ENCODE measurements at places on chromosomes 1 and 21.

- DNase-seq: no peak
Measured at GRCh38 chr1:14352897-14353296, 245.6 kb upstream of the KAZN start.

- no peak for DNase-seq
Measured at GRCh38 chr1:22329148-22329515, 122.5 kb upstream of the ZBTB40 start.

GRCh38 chr1:34866762-34867109 lies 7.2 kb upstream of the SMIM12 start:
- DNase-seq: no peak

DNA sequence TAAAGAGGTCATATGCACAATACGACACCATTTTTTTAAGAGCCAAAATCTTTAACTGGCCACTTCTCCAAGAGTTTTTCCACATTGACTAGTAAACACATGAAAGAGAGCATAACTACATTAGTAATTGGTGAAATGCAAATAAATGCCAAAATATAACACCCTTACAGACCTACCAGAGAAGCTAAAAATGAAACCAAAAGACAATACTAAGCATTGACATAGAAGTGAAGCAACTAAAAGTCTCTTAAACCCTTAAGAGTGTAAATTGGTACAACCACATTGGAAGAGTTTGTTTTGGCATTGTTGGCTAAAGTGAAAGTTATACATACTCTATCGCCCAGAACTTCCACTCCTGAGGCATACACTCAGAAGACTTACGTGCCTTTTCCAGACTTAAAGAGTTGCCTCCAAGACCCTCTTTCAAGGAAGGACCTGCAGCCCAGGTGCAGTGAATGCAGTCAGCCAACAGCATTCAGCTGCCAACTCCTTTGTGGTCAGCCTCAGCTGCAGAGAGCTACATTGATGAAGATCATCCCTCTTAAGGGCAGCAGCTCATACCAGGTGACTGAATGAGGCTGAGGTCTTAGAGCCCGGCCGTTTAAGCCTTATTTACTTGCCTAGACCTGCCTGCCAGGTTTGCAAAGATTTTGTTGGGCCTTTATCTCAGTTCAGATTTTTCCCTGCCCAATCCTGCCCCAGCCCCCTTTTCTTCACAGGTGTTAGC lies 839.1 kb upstream of the ADGRL2 start:
- DNase-seq: peak; percentile 26

DNA sequence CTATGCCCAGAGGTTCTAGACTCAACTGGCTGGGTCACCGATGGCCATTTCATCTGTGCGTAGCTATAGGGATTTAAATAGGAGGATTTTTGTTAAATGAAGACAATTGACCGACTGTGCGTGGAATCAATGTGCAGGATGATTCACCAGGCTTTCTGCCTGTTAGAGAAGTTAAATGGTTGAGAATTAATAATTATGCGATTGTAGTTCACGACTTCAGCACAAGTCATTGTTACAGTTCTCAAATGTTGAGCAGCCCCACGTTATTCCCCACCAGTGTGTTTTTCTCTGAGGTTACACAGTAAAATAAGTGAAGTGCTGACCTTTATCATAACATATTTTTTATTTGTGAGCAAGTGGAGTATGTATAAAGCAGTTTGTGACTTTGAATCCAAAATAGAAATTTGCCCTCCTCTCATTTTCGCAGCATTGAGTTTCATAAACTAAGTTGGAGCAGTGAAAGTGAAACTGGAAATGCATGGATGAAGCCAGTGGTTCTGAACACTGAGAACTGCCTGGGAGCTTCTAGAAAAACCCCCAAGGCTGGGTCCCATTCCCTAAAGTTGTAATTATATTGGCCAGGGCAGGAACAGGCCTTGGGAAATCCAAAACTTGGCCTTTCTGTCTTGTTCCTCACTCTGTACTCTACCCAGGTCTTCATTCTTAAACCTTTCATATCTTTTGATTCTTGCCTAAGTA lies 102.6 kb downstream of the GALNT2 start:
- DNase-seq: no peak

GRCh38 chr1:56686169-56686568 lies 41.1 kb downstream of the PRKAA2 start:
- peak; percentile 38 for DNase-seq

- DNase-seq: no peak
Measured at GRCh38 chr1:100087396-100087795, 45.3 kb downstream of the SASS6 start.

DNA sequence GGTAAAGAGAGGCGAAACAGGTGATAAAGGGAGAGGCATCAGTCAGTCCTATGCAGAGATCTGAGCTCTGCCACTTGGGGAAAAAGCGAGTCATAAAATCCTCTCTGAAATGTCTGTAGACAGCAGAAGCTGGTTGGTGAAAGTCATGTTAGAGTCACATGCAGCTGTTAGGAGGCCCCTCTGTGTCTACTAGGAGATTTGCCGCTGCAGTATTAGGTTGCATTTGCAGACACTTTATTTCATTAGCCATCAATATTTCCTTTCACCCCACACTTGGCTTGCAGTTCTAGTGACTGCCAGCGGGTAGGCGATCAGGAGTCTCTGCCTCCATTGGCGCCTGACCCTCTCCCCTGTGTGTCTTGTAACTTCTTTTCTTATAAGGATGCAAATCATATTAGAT lies 16.2 kb downstream of the ATP1A4 start:
- DNase-seq: no peak

DNA sequence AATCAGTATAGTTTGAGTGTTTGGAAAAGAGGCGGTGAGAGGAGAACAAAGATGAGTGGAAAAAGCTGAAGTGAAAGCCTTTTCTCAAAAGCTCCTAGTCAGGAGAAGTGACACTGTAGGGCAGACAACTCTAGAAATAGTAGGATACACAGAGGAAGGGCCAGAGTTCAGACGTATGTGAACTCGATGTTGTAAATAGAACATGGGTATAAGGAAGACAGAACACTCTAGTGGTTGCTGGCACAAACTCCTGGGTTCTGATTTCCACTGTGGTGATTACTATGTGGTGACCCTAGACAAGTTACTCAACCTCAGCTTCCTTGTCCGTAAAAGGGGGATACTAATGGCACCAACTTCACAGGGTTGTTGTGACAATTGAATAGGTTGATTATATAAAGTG lies 30.2 kb upstream of the MGST3 start:
- DNase-seq: no peak

GRCh38 chr1:14369526-14370213 lies 228.8 kb upstream of the KAZN start:
- DNase-seq: no peak

- DNase-seq: no peak
Measured at GRCh38 chr1:59169703-59170102, 127.2 kb upstream of the FGGY start.

DNA sequence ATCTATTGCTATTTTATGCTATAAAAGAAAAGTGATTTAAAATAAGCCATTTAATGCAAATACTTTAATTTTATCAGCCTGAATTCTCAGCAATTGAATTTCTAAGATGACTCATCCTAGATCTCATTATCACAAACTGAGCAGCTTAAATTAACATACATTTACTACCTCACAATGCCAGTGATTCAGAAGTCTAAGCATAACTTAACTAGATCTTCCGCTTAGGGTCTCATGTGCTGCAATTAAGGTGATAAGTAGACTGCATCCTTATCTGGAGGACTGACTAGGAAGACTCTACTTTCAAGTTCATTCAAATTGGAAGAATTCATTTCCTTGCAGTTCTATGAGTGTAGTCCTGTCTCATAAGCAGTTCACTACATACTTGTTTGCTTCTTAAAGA lies 286.6 kb downstream of the COL11A1 start:
- no peak for DNase-seq

DNA sequence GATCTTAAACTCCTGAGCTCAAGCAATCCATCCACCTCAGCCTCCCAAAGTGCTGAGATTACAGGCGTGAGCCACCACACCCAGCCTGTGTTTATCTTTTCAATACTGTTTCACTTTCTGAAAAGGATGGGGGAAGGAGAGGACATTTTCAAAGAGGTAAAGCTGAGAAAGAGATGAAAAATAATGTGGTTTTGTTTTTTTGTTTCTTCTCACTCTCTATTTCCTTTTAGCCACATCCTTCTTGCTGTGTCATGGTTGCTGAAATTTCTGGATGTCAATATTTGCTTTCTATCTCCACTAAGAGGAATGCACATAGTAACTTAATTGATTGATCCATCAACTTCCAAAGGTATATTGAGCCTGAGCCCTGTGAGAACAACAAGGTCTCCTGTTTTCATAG lies 6.4 kb upstream of the C1orf21 start:
- DNase-seq: no peak

DNA sequence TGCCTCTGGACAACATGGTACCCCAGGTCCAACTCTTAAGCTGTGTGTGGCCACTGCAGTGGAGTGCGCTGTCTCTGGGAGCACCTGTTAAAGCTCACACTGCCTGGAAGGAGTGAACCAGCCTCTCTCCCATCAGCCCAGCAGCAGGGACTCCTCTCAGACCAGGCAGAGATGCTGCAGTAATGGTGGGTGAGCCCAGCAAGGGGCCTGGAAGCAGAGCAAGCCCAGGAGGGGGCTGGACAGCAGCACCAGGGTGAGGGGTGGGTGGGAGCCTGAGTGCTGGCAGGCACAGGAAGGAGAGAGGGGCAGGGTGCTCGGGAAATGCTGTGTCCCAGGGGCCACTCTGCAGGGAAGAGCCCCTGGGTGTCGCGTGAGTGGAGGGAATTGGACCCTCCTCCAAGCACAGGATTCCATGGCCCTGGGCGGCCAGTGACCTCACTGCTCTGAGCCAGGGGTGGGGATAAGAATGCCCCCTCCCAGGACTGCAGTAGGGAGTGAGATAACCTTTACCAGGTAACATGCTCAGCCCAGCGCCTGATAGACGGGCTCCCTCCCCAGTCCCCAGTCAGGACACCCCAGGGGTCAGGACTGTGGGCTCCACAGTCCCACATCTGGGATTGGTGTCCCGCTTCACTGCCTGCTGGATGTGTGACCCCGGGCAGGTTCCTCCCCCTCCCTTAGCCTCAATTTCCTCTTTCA lies 313.1 kb downstream of the MATN1 start:
- no peak for DNase-seq

- no peak for DNase-seq
Measured at GRCh38 chr1:65483993-65484754, 63.7 kb downstream of the LEPR start.

- peak; percentile 49 for DNase-seq
Measured at GRCh38 chr1:227947676-227948492, at the start of gene WNT9A. Gene WNT9A, minus strand, starts transcription at chr1:227947932. Its CDS starts 45 bp downstream, at chr1:227947887.

DNA sequence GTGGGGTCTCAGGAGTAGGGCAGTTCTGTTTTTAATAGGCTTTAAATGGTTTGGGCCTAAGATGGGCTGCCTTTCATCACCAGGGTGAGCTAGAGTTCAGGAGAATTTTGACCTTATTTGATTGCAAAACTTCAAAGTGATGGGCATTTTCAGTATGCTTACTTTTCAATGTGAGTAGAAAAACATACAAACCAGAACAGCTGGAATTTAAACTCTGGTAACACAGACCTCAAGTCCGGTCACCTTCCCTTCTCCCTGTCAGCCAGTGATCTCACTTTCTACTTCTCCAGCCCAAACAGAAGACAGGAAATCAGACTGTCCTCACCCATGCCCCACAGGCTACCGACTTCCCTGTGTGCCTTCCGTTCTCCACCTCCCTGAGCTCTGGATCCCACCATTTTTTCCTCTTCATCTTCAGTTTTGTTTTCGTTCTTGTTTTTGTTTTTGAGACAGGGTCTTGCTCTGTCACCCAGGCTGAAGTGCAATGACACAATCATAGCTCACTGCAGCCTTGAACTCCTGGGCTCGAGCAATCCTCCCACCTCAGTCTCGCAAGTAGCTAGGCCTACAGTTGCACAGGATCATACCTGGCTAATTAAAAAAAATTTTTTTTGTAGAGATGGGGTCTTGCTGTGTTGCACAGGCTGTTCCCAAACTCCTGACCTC lies 374.0 kb downstream of the CAMTA1 start:
- no peak for DNase-seq

GRCh38 chr1:237226177-237226944 lies 184.4 kb downstream of the RYR2 start:
- no peak for DNase-seq

GRCh38 chr1:109396871-109397580 lies 692 bp downstream of the SORT1 start:
- no peak for DNase-seq

DNA sequence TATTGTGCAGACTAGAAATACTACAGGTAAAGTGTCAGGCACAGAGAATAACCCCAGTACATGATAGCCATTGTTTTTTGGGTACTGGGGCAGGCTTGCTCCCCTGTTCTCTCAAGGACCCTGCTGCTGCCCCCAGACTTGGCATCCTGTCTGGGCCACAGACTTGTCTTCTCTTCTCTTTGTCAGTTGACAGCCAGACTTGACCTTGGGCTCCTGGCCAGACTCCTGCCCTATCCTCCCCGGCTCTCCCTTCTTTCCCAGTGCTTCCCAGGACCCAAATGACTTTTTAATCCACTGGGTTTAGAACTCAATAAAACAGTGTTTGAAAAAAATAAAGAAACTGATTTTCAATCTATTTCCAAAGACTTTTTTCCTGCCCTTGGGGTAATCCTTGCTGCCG lies 43.2 kb downstream of the ZSCAN20 start:
- no peak for DNase-seq

- no peak for DNase-seq
Measured at GRCh38 chr1:27527890-27528817, 38.2 kb upstream of the WASF2 start.

DNA sequence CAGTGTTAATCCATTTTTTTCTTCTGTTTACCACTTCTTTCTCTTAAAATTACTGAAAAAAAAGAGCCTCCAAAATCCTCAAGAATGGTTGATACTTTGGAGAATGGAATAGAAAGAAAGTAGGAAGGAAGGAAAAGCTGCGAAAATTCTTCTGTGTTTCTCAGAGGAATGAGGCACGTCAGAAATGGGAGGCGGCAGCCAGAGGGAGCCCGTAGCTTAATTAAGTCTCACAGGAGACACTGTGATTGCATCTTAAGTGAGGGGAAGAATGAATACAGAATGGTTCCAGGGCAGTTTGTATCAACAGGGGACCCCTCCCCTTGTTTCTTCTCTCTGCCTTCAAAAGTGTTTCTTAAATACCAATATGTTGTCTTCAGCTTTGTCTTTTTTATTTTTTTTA lies 1099.5 kb downstream of the PLA2G4A start:
- DNase-seq: peak; percentile 59

DNA sequence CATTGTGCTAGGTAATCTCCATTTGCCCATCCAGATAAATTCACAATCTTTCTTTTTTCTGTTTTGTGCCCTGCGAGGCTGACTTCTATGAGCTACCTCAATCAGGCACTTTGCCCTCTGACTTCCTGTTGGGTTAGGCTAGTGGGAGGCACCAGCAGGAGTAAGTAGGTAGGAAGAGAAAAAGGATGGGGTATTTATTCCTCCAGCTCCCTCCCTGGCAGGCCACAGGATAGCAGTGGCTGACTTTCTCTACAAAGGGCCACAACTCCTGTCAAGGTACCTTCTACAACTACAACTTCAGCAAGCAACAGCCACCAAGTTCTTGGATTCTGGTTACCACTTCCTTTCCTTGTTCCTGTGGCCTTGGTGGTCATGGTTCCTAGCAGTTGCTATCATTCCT lies 18.8 kb upstream of the GORAB start:
- no peak for DNase-seq
